NB4 (cell line): ENCODE measurements at places on chromosomes 3 and 15.

DNA sequence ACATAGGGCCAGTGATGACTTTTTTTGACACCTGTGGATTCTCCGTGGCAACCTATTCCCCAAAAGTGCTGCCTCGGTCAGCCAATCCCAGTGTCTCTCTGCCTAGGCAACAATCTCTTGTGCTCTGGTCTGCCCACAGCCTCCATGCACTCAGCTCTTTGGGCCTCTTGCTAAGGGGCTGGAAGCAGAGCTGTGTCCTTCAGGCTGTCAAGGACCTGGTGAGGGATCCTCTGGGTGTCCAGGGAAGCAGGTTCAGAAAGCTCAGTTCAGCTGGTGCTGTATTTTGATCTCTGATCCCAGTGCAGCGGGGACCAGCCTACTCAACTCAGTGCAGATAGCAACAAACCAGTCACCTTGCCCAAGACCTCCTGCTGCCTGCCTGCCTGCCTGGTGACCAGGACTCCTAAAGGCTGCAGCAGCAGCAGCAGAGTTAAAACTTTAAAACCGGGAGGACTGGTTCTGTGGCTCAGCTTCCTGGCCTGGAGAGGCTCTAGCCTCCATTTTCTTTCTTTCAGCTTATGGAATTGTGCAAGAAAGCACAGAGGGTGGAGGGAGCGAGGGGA, 6.2 kb downstream of the PAK6 start:
- DNase-seq, result peak; percentile 33

- DNase-seq, result no peak
Measured at GRCh38 chr3:453106-453505, 256.5 kb downstream of the CHL1 start.

DNA sequence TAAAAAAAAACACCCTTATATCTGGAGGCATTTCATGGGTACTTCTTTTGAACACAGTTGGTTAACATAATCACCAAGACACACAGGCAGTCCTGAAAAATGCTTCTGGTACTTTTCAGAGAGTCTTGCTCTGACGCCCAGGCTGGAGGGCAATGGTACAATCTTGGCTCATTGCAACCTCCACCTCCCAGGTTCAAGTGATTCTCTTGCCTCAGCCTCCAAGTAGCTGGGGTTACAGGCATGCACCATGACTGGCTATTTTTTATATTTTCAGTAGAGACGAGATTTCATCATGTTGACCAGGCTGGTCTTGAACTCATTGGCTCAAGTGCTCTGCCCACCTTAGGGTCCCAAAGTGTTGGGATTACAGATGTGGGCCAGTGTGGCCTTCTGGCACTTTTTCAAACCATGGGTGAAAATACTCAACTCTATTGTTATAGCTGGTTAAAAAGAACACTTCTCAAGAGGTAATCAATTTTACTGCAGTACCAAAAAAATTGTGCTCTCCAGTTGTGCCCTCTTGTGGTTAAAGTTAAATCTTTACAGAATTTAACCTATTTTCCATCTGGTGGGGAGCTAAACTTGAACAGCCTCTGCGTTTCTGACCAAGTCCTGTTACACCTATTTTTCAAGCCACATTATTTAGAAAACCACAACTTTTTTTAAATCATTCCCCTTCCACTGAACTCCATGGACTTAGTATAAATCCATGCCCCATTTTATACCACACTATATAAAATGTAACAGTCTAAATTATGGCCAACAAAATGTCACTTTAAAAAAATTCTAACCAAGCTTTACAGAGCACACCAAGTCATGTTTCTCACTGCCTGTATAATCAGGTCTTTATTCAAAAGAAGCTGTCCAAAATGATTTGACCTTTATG, 1.2 kb upstream of the SNAPC5 start:
- DNase-seq, result peak; percentile 61

DNA sequence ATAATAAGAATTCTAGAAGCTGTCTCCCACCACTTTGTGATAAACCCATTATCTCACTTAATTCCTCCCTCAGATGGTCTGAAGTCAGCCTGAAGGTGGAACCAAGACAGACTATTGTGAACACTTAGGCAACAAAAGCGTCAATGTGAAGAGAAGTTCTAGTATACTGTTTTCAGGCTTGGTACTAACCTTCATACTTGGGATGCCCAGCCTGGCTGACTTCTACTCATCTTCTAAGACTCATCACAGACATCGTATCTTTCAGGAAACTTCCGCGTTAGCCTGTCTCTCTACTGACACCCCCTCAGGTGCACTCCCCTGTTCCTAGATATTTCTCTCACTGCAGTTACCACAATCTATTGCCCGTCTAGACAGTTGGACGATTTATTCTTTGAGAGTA, 201.2 kb downstream of the SATB1 start:
- no peak for DNase-seq

DNA sequence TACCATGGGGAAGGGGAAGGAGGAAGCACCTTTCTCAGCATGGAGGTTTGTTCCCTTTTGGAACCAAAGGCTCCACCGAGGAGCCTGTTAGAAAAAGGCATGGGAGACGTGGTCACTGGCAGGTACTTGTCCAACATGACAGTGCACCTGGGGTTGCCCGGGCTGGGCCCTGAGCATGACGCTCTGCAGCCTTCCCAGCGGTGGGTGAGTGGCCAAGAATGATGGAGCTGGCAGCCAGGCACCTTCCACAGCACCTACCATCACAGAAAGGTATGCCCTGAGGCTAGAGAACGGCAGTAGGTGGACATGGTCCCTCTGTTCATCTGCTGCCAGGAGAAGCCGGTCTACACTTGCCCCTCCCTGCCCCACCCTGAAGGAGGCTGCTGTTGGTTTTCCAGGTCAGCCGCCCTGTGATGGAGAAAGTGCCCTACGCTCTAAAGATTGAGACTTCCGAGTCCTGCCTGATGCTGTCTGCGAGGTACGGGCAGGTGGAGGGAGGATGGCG, 29.0 kb upstream of the NR2C2 start:
- DNase-seq, result no peak

- DNase-seq, result no peak
Measured at GRCh38 chr3:73624017-73624820, 522 bp downstream of the PDZRN3 start.

DNA sequence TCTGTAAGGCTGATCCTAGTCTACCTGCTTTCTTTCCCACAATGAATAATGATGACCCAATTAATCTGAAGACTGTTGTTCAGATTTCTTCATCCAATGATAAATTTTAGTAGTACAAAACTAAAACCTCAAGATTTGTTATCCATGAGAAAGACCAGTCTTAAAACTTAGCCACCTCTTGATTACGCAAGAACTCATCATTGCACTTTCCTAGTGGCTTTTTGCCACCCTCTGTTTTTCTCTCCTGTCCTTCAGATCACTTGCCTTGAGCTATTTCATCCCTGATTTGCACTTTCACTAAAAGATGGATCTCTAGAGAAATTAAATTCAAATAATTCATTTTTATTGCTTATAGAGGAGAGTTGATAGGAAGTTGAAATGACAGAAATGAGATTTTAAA, 142.7 kb upstream of the RBMS3 start:
- no peak for DNase-seq

GRCh38 chr3:174126990-174127758, 729.6 kb downstream of the NLGN1 start:
- no peak for DNase-seq

DNA sequence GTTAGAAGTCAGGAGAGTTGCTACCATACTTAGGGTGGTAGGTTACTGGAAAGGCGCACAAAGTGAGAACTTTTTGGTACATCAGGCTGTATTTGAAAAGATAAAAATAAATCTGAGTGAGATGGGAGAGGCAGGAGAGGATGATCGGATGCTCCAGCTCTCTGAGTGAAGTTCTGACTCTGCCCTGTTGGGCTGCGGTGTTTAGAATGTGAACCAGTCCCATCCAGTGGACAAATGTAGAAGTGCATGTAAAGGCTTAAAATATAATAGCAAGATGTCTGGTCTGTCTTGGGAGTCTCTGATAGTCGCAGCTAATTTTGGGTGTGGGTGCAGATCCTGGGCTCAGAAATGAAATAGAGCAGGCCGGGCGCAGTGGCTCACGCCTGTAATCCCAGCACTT, 30.4 kb downstream of the ACKR2 start:
- DNase-seq, result peak; percentile 61

GRCh38 chr15:51103330-51103729, 8.6 kb upstream of the TNFAIP8L3 start:
- DNase-seq, result no peak

DNA sequence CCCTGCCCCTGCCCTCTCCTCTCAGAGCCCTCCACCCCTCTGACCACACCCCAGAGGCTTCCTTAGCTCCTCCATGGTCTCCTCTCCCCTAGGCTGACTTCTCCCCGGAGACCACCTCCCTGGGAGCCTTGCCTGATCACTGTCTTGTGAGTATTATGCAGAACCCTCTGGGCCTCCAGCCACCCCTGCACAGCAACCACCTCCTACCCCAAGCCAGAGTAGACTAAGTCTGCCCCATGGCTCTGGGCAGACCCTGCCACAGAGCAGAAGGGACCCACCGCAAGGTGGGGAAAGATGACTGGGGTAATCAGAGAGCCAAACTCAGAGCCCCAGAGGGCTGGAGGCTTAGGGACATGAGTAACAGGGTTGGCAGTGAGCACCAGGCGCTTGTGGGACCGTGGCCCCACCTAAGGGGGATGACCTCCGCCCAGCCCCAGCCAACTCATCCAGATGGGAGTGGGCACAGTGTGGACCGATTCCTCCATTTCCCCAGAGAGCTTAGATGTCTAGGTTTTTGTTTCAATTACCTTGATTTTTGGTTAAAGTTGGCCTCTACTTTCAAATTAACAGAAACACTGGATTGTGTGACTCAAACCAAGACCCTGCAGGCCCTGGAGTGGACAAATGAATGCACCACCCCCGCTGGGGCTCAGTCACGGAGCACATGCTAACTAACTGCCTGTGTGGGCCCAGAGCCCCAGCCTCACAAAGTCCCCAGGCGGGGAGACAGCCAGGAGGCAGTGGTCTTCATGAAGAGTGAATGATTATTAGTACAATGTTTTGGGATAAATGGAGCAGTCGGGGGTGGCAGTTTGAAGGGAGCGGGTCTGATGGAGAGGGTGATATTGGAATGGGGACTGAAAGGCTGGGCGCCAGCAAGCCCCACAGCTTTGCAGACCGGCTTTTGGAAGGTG, 119.4 kb upstream of the PRR20G start:
- no peak for DNase-seq

GRCh38 chr3:46463868-46464241, 850 bp downstream of the LTF start:
- DNase-seq, result no peak

- no peak for DNase-seq
Measured at GRCh38 chr3:190424108-190424477, 25.6 kb downstream of the TMEM207 start.

DNA sequence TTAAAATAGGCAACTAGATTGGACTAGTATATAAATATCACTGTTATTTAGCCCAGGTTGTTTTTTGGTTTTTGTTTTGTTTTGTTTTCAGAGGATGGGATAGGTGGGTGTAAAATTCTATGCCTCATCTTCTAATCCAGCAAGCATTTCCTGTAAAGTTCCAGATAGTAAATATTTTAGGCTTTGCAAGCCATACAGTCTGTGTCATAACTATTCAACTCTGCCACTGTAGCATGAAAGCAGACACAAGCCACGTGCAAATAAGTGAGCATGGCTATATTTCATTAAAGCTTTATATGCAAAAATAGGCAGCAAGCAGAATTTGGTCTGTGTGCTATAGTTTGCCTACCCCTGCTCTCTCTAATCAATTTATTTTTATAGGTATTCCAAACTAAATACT, 657.3 kb upstream of the TGFBR2 start:
- no peak for DNase-seq

GRCh38 chr15:36254426-36254825, 325.0 kb upstream of the CDIN1 start:
- DNase-seq, result no peak

DNA sequence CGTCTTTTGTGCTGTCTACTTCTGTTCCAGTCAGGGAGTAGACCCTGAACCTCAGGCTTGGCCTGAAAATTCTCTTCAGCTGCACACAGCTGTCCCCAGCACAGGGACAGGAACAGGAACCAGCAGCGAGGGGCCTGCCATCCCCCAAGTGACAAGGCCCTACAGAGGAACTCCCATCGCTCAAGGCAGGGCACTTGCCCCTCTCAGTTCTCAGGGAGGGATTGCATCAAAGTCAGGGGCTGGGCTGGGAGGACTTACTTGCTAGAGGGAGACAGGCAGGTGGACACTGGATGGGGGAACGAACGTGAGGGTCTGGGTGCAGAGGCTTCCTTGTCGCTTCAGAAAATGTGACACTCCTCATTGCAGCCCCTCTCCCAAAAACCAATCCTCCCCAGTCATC, 163.6 kb downstream of the CHSY1 start:
- peak; percentile 34 for DNase-seq

GRCh38 chr15:66108483-66109265, 144.9 kb downstream of the MEGF11 start:
- no peak for DNase-seq

DNA sequence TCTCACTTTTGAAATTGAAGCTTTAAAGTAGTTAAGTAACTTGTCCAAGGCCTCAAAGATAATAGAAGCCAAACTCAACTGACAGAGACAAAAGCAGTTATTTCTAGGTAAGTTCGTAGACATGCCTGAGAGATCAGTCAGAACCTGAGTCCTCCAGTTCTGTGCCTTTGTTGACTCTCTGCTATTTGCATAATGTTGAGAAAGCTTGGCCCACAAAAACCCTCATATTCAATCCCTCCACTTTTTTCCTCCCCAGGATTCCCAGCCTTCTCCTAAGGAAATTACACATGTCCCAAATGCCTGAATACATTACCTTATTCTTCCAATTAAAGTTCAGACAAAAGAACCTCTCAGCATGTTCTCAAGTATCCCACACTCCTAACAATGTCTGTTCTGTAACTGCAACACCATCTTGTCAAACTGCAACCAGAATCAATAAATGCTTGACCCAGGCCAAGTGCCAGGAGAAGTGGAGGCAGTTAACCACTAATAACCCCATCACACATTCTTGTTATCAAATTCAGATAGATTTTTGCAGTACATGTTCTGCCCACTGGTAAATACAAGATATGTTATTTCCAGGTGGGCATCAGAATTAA, 217.8 kb downstream of the LRRC3B start:
- no peak for DNase-seq

- DNase-seq, result no peak
Measured at GRCh38 chr15:35671197-35671596, 125.2 kb upstream of the DPH6 start.

GRCh38 chr3:65967451-65967850, 71.3 kb downstream of the MAGI1 start:
- DNase-seq, result no peak

DNA sequence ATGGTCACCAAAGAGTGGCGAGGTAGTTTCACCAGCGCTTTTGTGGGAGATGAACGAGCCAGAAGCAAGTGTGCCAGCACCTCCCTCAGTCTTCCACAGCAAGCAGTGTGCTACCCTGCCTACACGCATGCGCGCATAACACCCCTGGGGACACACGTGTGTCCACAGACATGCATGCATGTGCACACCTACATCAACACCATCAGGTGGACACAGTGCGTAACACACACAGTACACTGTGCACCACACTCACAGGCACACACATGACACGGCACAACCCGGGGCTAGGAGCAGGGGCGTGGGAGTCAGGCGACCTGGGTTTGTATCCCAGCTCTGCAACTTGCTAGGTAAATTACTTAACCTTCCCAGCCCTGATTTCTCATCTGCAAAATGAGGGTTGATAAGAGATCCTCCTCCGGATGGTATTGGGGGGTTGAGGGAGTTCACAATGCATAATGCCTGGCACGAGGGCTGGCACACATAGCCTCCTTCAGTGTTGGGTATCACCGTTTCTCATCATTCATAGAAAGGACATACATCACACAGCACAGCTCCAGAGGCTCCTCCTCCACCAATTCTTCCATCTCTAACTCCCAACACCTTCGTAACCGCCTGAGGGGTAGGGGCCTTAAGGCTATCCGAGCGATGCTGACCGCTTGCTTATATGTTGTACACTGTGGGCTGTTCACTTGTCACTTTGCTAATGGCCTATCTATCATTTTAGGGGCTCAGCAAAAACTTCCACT, 174.9 kb downstream of the SMAD6 start:
- no peak for DNase-seq
